ENCODE measurements at places on chromosomes 2 and 18.
A peak's percentile ranks its signal among the peaks of the same experiment; 100 is the strongest.

DNA sequence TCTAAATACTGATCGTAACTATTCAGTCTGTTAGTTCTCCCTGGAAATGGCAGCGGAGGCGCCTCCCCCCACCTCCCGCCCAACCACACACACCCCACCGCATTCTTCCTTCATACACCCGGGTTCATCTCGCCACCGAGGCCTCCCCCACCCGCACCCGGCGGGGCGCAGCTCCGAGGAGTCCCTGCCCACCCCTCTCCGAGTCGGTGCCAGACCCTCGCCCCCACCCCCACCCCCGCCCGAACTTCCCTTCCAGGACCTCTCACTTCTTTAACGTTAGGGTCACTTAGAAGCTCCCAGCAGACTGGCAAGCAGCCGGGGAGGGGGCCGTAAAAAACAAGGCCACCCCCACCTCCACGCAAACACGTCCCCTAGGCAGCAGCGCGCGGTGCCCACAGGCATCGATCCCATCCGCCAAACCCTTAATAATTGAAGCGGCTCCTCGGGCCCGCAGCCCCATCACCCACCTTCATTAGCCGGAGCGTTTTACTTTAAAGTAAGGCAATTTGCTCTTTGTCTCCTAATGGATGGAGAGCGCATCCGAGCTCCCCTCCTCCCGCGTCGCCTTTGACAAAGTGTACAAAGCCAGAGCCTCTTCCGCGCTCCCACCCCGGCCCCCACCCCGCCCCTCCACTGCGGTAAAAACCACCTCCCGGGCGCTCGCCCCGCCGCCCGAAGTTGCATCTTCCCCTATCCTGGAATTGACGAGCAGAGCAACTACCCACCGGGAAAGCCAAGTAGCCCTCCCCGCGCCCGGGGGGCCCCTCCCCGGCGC, 624 bp downstream of the ZNF516 start:
- DNase-seq, result peak; percentile 82

GRCh38 chr2:58992062-58992706, 751.1 kb upstream of the FANCL start:
- peak; percentile 88 for DNase-seq

DNA sequence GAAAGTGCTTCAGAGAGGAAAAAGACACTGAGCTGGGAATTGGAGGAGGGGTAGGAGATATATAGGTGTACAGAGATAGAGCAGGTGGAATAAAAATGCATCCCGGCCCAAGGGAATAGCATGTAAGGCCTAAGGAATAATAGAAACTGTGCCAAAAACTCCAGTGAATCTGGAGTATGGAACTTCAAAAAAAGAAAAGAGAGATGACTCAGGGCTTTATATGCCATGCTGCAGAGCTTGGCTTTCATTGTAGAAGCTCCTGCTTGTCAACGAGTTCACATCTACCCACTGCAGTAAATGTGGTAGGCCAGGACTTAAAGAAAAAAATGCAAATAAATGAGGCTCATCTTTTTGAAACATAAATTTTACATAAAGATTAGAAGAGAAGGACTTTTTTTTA, 131.8 kb downstream of the MREG start:
- no peak for DNase-seq

DNA sequence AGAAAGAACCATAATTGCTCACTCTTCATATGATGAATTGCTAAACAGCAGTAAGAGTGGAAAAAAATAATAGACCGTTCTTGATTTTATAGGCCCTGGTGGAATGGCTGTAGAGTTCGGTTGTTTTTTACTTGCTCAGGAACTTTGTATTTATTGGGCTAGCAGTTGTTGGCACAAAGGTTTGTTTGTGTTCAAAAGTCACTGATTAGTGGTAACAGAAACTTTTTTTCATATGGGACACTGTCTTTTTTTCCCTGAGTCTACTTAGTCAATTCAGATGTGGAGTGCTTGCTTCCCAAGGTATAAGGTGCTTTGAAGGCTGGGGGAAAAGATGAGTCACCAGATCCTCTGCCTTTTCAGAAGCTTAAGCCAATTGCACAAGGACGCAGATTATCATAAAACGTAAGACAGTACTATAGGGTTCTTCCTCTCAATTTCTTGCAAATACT, 25.8 kb downstream of the PHLPP1 start:
- DNase-seq, result peak; percentile 85

- peak; percentile 37 for DNase-seq
Measured at GRCh38 chr2:239600650-239601049, 199.8 kb upstream of the HDAC4 start.
